ENCODE measurements at places on chromosomes 7 and 10.

- no peak for DNase-seq
Observed at GRCh38 chr10:69638642-69639041, 8.6 kb downstream of the FAM241B start.

DNA sequence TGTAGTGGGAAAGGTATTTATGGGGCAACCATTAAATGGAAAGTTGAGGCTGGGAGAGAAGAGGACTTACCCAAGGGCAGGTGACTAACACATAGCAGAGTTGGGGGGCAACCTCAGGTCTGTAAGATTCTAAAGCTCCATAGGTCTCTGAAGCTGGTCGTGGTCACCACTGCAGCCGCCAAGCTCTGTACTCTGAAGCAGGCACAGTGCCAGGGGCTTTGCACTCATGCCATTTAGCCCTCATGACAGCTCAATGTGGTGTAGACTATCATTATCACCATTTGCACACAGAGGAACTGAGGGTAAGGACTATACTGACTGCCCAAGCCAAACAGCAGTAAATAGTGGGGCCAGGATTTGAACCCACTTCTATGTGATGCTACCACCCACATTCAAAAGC, 32.5 kb upstream of the TMEM273 start:
- DNase-seq = no peak

DNA sequence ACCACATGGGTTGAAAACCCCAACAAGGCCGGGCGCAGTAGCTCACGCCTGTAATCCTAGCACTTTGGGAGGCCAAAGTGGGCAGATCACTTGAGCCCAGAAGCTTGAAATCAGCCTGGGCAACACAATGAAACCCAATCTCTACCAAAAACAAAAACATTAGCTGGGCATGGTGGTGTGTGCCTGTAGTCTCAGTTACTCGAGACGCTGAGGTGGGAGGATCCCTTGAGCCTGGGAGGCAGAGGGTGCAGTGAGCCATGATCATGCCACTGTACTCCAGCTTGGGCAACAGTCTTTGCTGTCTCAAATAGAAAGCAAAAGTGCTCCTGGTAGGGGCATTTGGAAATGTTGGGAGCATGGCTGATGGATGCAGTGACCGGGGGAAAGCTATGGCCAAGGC, 209.6 kb upstream of the PLXNA4 start:
- no peak for DNase-seq

- no peak for DNase-seq
Observed at GRCh38 chr7:113414401-113415035, 296.2 kb upstream of the SMIM30 start.

- DNase-seq = no peak
Observed at GRCh38 chr10:126380352-126381076, 7.8 kb downstream of the ADAM12 start.

DNA sequence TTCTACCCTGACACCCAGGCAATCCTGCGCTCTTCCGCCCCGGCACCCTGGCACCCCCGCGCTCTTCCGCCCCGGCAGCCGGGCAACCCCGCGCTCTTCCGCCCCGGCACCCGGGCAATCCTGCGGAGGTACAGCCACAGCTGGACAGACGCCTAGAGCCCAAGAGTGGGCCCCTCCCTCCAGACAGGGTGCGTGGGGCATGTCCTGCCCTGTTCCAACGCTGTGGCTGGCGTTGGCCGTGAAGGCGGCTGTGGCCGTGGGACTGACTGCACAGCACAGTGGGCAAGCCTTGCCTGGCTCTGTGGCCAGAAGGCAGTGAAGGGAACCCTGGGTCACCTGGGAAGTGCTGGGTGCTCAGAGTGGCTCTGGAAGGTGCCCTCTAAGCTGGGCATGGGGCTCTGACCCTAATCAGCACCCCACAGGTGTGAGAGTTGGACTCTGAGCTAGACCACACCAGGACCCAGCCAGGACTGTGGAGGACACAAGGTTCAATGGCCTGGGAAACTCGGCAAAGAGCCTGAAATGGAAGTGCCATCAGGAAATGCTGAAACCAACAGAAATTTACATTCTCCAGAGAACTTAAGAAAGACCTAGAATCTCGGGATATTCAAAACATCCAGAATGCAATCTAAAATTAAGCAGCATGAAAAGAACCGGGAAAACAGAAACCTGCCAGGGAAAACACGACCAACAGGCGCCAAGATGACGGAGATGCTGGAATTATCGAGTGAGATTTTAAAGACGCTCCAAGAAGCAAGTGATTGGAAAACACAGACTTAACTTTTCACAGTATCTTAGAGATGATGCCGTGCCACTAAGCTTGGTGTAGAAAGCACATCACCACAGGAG, 253.6 kb downstream of the ELFN1 start:
- no peak for DNase-seq

GRCh38 chr7:1432411-1433082, 26.7 kb downstream of the MICALL2 start:
- DNase-seq = peak; percentile 70

- no peak for DNase-seq
Observed at GRCh38 chr10:84138478-84139125, 707 bp upstream of the GHITM start.

DNA sequence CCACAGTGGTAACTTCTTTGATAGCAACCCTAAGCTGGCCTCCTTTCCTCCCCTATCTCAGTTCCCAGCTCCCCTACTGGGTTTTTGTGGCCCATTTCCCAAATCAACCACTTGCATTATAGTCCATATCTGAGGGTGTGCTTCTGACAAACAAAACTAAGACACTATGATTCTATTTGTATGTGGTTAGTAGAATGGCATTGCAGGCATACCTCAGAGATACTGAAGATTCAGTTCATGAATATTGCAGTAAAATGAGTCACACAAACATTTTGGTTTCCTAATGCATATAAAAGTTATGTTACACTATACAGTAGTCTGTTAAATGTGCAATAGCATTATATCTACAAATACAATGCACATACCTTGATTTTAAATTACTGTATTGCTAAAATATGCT, 15.4 kb upstream of the TMEM243 start:
- DNase-seq = no peak

GRCh38 chr10:15857107-15857575, 3.2 kb downstream of the MINDY3 start:
- no peak for DNase-seq

- DNase-seq = no peak
Observed at GRCh38 chr7:148492157-148492860, 98.3 kb upstream of the C7orf33 start.

GRCh38 chr7:27680610-27681009, 17.9 kb upstream of the HIBADH start:
- no peak for DNase-seq

DNA sequence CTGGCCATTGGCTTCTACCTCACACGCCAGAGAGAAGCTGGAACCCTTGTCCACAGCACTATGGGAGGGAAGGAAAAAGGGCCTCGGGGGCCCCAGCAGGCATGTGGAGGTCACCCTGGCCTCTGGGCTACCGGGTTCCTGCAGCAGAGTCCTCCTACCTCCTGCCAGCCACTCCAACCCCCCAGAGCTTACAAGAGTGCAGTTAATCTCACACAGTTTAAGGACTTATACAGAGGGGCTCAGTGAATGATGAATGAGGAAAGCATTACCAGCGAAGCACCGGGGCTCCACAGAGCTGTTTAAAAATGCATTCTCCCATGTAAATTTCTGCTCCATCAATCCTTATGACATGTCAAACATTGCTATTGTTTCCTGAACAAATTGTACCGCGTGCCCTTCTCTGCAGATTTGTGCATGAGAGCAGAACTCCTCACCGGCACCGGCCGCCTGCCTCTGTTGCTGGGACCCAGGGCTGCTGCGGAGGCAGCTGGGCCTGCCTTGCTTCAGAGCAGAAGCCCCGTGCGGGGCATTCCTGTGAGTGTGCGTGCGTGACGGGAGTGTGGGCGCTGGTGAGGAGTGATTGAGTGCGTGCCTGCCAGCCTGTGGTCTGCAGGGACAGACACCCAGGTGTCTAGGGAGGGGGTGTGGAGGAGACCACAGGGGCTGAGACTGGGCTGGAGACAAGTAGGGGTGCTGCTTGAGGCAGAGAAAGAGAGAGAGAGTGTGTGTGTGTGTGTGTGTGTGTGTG, 52.8 kb downstream of the C10orf105 start:
- DNase-seq = no peak

DNA sequence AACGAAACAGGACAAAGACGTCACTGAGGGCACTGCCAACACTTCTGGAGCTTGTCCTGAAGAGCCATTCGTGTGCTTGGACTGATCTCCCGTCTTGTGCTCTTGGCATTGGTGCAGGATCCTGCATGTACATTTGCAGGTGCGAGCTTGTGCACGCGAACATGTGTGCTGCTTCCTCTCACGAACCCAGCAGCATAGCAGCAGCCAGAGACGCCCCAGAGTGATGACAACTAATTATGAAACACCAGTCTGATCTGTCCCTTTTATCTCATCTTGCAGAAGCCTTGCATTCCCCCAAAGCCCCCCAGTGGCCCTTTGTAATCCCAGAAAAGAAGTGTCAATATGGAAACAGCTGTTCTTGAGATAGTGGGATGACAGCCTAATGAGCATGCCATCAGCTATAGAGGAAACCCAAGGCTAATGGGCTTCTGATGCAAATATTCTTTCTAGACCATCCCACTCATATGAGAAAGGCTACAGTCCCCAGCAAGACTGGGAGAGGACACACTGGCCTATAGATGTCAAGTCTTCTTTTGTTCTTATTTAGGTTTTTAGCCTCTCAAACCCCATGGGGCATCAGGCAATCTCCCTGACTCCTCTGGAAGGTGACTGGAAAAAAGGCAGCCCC, 310.6 kb downstream of the FRMD4A start:
- no peak for DNase-seq

- DNase-seq = no peak
Observed at GRCh38 chr10:113180401-113181154, 230.5 kb downstream of the TCF7L2 start.

GRCh38 chr7:146542101-146542500, 425.5 kb downstream of the CNTNAP2 start:
- no peak for DNase-seq

DNA sequence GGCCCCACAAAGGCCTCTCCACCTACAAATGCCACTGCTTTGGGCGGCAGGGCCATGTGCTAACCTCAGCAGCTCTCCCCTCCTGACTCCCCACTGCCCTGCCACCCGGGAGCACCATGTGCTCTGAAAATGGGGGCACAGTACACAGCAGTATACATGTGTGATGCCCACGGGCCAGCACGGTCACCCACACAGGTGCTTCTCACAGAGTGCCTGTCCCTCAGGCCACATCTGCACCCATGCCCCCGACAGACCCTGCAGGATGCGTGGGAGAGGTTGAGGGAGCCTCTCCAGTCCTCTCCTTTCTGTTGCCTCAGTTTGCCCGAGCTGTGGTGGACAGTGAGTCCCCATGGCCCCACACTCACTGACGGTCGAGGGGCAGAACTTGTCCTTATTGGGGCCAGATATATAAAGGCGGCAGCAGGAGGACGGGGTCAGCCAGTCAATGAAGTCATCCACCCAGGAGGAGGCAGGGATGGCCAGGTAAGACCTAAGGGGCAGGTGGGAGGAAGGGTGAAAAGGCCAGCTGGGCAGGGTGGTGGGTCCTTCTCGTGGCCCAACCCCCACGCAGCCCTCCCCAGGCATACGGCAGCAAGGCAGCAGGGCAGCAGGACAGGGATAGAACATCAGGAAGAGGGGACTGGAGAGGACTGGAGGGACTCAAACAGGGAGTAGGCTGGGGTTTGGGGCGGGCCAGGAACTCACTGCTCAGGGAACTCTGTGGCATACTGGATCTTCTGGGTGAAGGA, 19.6 kb downstream of the NPC1L1 start:
- DNase-seq = no peak

GRCh38 chr10:63114031-63114814, 18.9 kb upstream of the NRBF2 start:
- no peak for DNase-seq

GRCh38 chr10:29748109-29748650, 113.4 kb upstream of the SVIL start:
- no peak for DNase-seq

All from stimulated activated CD8-positive, alpha-beta memory T cell treated with anti-CD3 and anti-CD28 coated beads, Interleukin-2, amount 100 ng/mL, for 1 hour (primary cell).